ENCODE measurements at places on chromosomes 5 and 9. TPM values are rescaled to one million over a fixed set of nuclear protein-coding genes. Genes with fewer than 3 reads are reported as not detected.

IRX2 gene
- polyA plus RNA-seq, result 27.1 TPM

EPB41L4B gene
- 13.7 TPM for polyA plus RNA-seq

PPWD1 gene
- 18.3 TPM for polyA plus RNA-seq

CYLC2 gene
- polyA plus RNA-seq, result not detected

CNTNAP3B gene
- polyA plus RNA-seq, result 6.8 TPM

HCN1 gene
- not detected for polyA plus RNA-seq

SPZ1 gene
- polyA plus RNA-seq, result not detected

ARID3C gene
- polyA plus RNA-seq, result 0.05 TPM

RAB3C gene
- not detected for polyA plus RNA-seq

NUDT2 gene
- 35.3 TPM for polyA plus RNA-seq

PRXL2C gene
- polyA plus RNA-seq, result 4.2 TPM

FOXD4L6 gene
- 0.03 TPM for polyA plus RNA-seq

CD14 gene
- polyA plus RNA-seq, result 0.18 TPM

RETREG1 gene
- 4.3 TPM for polyA plus RNA-seq

MCTP1 gene
- 2.8 TPM for polyA plus RNA-seq

REEP2 gene
- 0.35 TPM for polyA plus RNA-seq

IL3 gene
- not detected for polyA plus RNA-seq
